Posterior cingulate gyrus (tissue), 11 donors: ENCODE measurements at places on chromosomes 2 and 18.
A peak's percentile ranks its signal among the peaks of the same experiment; 100 is the strongest.

DNA sequence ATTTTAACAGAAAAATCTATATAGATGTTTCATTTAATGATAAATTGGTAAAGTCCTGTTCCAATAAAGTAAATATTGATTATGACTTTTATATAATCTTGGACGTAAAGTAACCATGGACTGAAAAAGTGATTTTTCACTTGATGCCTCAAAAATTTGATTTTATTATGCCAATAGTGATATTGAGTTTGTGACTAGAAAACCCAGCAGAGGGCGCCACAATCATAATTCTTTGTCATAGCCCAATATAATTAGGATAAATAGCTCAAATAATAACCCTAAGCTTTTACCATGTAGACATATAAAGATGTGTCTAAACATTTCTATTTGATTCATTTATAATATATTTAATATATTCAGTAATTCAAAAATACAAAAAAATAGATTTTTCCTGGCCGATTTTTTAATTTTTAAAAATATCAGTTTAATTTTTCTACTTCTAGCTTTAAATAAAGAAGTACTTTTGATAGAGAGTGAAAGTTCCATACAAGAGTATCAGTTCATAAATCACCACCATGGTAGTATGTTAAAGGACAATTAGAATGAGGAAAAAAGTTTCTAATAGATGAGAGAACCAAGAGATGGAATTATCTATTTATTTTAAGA, 30.7 kb downstream of the CAMKMT start:
- no peak for DNase-seq

DNA sequence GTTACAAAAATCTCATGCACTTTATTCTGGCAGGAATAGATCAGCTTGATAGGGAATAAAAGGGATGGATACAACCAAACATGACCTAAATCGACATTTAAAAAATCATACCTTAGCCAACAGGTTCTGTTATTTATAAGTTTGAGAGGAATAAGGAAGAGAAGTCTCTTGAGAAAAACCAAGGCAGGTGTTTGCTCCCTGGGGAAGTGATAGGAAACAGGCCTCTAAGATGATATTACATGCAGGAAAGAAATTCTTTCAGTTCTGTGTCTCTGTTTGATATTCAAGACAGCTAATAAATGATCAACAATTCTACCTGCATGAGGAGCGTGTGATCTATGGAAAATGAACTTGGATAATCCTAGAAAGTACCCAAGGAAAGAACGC, 184.8 kb upstream of the ZEB2 start:
- DNase-seq = no peak

- DNase-seq = no peak
Observed at GRCh38 chr2:225207043-225207442, 164.8 kb upstream of the DOCK10 start.

GRCh38 chr2:218880102-218880858, at the start of gene WNT10A:
Gene WNT10A, plus strand, starts transcription at chr2:218880852. Its CDS starts 144 bp downstream, at chr2:218880996.
- DNase-seq = no peak

DNA sequence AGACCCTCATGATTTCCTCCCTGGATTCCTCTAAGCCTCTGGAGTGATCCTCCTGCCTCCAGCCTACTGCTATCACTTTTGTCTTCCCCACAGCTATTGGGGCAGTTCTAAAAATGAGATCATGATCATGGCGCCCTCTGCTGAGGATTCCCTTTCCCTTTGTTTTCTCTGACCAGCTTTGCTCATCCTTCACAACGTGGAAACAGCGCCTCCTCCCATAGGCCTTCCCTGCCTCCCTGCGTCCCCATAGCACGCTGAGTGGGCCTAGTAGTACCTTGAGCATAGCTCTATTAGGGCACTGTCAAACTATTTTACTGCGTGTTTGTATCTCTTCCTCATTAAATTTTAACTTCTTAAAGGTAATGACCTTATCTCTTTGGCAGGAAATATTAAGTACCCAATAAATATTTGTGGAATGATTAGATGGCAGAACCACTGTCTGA, 207.0 kb upstream of the FANCL start:
- peak; percentile 88 for DNase-seq

- DNase-seq = peak; percentile 19
Observed at GRCh38 chr18:59083136-59083818, 56.4 kb upstream of the SEC11C start.

DNA sequence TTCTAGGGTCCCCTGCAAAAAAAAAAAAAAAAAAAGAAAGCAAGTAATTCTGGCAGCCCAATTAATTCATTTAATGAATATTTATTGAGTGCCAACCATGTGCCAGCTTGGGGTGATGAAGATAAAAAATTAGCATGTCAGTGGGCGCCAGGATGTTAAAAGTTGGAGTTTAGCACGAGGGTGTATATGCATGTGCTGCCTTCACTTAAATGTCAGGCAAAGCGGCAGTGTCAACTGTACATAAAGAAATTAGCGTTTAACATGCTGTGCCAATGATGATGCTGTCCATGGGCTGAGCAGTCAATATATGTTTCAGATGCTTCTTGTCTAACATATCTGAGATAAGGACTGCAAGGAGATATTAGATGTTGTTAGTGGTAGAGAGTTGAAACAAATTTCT, 49.5 kb downstream of the ASAP2 start:
- DNase-seq = no peak
